ENCODE measurements at places on chromosomes 3 and 15.

DNA sequence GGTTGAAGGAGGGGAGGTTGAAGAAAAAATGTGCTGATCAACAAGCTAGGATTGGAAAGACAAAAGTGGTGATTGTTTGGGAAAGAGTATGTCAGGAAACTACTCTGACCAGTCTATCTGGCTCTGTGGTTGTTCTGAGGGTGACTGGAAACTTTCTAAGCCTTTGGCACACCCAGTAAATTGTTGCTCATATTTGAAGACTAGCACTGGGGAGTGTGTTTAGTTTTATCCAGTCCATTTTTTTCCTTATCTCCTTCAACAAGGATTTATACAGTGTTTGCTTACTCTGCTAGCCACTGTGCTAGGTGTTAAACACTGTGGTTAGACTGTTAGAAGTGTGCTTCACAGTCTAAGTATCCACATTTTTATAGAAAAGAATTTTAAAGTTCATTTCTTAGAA is 28.8 kb downstream of the PPM1L start:
- DNase-seq = no peak

- DNase-seq = peak; percentile 93
Observed at GRCh38 chr15:74193299-74193718, 9.3 kb downstream of the STRA6 start.

DNA sequence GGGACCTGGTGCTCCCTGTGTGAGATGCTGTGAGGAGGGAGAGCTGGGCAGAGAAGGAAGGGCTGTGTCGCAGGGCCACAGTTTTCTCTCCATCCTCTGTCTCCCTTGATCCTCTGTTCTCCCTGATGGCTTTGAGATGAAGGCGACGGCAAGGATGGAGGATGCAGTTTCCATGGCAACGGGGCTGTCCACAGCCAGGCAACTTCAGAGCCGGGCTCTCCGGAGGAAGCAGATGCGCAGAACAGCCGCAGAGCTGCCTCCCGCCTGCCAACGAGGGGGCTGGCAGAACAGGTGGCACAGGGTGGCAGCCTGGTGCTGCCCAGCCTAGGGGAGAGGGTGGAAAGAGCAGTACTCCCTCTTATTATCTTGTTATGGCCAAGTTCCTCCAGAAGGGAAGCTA is 9.9 kb upstream of the GRM2 start:
- DNase-seq = no peak

DNA sequence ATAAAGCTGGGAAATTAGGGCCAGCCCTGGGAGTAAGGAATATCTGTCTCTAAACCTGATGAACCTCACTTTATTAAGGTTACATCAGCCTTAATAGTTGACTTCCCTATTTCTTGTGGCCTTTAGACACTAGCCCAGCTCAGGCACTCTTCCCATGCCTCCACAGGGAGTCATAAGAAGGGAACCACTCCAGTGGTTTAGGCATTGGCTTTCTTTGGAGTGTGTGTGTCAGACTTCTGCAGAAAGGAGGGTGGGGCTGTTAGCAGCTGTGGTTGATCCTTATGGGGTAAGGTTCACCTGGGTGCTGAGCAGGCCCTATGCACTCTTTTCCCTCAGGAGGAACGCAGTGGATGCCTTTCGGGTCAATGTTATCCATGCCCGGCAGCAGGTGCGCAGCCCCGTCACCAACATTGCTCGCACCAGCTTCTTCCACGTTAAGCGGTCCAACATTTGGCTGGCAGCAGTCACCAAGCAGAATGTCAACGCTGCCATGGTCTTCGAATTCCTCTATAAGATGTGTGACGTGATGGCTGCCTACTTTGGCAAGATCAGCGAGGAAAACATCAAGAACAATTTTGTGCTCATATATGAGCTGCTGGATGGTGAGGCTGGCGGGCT is 4.0 kb downstream of the AP2M1 start:
- no peak for DNase-seq

- no peak for DNase-seq
Observed at GRCh38 chr3:140545756-140546155, 132.1 kb upstream of the TRIM42 start.

DNA sequence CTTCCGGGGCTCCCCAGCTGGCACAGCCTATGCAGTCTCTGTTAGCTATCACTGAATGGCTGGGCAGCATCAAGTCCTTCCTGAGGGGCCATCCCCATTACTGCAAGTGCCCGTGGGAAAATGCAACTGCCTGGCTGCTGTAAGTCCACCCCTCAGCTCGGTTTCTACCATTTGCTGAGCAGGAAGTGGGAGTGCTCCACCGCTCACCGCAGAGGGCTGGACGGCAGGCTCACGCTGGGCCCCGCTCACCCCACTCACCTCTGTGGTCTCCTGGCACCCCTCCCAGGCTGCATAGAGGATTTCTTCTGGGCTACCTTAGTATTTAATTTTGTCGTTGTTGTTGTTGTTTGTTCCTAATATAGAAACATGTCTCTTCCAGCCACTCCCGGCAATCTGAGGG is 270.2 kb downstream of the PLCL2 start:
- DNase-seq = no peak

GRCh38 chr15:55279746-55280351 is 9.8 kb downstream of the RAB27A start:
- peak; percentile 77 for DNase-seq

DNA sequence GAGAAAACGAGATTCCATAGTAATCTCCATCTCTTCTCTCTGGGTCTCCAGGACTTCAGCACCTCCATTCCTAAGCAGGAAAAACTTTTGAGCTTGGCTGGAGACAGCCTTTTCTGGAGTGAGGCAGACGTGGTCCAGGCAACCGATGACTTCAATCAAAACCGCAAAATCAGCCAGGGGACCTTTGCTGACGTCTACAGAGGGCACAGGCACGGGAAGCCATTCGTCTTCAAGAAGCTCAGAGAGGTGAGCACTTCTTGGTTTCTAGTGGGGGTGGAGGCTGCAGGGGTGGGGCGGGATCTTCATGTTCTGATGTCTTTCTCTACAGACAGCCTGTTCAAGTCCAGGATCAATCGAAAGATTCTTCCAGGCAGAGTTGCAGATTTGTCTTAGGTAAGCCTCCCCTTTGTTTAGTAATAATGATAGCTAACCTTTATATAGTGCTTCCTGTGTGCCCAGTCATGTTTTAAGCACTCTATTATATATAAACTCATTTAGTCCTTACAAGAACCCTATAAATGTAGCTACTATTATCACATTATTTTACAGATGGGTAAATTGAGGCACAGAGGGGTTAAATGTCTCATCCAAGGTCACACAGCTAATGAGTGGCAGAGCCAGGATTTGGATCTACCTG is 35.0 kb upstream of the TATDN2 start:
- DNase-seq = peak; percentile 37

- DNase-seq = no peak
Observed at GRCh38 chr3:171385086-171385485, 75.1 kb downstream of the TNIK start.

- DNase-seq = no peak
Observed at GRCh38 chr3:15803921-15804320, 6.1 kb upstream of the ANKRD28 start.

DNA sequence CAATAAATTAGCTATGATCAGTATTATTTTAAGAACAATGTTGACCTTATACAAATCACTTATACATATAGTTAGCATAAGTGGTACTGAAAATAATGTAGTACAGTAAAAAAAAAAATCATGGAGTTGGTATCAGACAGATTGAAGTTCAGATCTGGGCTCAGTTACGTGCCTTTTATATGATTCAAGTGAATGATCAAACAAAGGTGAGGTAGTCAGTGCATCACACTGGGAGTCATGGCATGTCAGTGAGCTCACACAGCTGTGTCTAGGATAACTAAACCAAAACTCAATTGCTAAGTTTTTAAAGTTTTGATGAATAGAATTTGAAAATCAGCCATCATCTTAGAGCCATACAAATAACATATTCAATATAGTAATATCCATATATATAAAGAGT is 11.2 kb upstream of the CCR8 start:
- DNase-seq = no peak

GRCh38 chr15:52295421-52296001 is at the start of gene MYO5C:
Gene MYO5C, minus strand, starts transcription at chr15:52295804. Its CDS starts 168 bp downstream, at chr15:52295636.
- no peak for DNase-seq

DNA sequence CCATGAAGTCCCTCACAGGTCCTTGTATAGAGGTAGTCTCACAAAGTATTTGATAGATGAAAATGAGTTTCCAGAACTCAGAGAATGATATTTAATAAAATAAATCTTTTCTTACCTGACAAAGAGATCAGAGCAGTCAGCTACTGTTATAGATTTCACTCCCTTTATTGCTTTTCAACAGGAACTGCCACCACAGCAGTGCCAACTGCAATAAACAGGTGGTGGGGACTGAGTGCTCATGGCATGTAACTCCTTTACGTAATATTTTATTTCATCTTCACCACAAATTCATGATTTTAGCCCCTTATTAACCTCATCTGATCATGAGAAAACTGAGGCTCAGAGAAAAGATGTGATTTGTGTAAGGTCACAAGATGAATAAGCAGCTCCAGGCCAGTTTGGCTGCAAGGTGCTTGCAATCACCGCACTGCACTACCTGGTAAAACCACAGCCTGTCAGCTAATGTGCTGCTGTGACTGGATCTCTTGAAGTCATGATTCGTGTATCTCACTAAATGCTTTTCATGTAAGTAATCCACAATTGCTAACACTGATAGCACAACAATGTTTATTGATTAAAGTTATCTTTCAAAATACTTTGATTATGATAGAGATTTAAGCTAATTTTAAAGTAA is 78.8 kb downstream of the WNT5A start:
- no peak for DNase-seq

- DNase-seq = peak; percentile 48
Observed at GRCh38 chr3:143207338-143207961, 87.9 kb downstream of the CHST2 start.

- no peak for DNase-seq
Observed at GRCh38 chr3:49900491-49901153, 3.1 kb downstream of the MST1R start.

- DNase-seq = peak; percentile 97
Observed at GRCh38 chr3:177589911-177590381, 392.7 kb upstream of the TBL1XR1 start.
